ENCODE measurements at places on chromosomes 6 and 20.

- DNase-seq = no peak
Measured at GRCh38 chr20:10917826-10918225, 244.0 kb upstream of the JAG1 start.

GRCh38 chr6:1378065-1379016 lies 11.0 kb upstream of the FOXF2 start:
- DNase-seq = no peak

DNA sequence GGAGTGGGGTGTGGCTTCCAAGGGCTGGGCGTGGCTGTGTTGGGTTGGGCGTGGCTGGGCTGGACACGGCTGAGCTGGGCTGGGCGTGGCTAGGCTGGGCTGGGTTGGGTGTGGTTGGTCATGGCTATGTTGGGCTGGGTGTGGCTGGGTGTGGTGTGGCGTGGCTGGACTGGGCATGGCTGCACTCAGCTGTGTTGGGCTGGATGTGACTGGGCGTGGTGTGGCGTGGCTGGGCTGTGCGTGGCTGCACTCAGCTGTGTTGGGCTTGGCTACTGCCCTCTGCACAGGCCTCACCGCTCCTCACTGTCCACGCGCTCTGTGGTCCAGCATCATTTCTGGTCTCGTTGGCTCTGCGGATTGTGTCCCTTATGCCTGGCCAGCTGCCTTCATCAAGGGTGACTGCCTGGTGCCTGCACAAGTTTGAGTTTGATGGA lies 43.5 kb upstream of the SLCO4A1 start:
- DNase-seq = no peak

DNA sequence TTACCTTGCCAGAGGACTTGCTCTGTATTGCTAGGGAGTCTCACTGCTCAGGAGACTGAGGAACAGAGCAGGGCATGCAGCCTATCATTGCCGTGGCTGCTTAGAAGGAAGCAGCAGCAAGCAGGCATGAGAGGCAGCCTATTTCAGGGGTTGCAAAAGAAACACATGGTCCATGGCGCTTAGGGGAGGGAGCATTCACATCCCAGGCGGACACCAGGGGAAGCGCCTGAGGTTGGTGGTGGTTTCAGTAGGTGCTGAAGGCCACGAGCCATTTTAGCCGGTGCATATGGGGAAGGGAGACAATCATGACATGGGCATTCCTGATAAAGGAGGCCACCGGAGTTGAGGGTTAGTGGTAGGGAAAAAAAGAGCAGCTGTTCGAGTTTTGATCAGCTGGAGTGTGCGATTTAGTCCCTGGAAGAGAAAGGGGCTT lies 20.9 kb downstream of the FARS2 start:
- DNase-seq = no peak

DNA sequence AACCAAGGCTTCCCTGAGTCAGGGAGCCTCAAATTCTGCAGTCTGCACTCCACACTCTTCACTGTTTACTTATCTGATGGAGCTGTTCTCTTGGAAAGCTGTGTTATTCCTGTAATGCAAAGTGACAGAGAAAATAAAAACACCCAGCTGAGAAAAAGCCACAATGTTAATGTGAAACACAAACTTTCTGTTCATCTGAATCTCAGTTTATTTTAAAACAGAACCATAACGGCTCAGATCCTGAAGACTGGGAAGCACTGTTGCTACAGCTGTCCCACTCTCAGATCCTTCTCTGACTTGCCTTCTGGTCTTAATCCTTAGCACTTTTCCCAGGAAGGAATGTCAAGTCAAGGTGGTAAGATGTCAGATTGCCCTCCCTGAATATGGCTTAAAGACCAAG lies 736.6 kb downstream of the DHX35 start:
- DNase-seq = no peak

- no peak for DNase-seq
Measured at GRCh38 chr6:96213784-96214183, 198.0 kb downstream of the FUT9 start.

DNA sequence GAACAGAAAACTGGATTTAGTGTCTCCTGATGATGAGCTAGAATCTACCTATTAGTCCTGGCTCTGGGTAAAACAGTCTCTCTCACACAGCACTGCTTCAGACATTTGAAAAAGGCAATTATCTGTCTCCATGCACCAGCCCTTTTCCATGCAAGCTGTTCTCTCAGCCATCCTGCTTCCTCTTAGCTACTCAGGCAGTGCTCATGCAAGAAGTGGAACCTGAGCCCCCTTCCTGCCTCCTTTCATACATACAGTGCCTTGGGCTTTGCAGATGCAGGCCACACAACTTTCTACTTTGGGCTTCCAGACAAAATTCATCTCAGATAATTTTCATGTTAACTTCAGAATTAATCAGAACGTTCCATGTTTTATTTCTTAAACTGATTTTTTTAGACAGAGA lies 151.3 kb downstream of the RALGAPA2 start:
- DNase-seq = no peak

GRCh38 chr6:33984466-33985312 lies 161.2 kb downstream of the GRM4 start:
- DNase-seq = no peak

GRCh38 chr6:112033791-112034615 lies 19.9 kb upstream of the CCN6 start:
- DNase-seq = no peak

DNA sequence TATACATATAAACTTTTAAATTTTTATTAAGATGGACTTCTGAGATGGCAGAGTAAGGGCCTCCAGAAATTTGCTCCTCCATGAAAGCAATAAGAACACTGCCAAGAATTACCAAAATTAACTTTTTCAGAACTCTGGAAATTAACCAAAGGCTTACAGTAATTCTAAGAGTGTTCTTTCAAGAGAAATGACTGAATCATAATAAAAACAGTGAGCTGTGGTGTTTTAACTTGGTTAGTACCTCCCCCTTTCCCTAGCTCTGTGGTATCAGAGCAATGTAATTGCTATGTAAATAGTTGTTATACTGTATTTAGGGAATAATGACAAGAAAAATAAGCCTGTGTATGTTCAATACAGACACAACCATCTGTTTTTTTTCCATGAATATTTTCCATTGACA lies 19.0 kb downstream of the HECA start:
- DNase-seq = peak; percentile 34

Measured in cardiac muscle cell (in vitro differentiated cells and primary cell).